ENCODE measurements at places on chromosomes 7 and 10.
A peak's percentile ranks its signal among the peaks of the same experiment; 100 is the strongest.

DNA sequence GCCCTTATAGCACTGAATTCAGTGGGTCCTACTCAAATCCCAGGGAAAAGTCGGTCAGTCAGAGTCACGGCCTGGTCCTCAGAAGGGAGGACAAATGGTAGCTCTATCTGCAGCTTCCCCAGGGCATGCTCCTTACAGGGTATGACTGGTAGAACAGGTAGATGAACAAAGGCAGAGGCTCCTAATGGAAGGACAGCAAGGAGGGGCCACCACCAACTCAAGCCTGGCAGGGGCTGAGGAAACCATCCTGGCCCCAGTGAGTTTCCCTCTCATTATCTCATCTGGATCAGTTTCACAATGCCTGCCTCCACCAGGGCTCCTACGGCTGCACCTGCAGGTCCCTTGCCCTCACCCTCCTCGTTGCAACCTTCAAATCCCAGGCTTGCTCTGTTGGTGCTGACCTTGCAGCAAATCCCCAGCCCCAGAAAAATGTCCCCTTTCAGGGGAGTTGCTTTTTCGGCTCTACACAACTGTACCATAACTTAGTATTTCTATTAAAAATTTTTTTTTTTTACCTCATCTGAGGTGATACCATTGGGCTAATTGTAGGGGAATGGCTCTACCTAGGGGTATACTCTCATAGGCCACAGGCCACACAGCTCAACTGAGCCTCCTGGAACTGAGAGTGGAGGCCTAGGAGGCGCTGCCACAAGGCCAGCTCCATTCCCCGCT lies 2.4 kb upstream of the MYO1G start:
- DNase-seq: no peak

GRCh38 chr7:36109013-36109627 lies 43.9 kb upstream of the EEPD1 start:
- DNase-seq: no peak

DNA sequence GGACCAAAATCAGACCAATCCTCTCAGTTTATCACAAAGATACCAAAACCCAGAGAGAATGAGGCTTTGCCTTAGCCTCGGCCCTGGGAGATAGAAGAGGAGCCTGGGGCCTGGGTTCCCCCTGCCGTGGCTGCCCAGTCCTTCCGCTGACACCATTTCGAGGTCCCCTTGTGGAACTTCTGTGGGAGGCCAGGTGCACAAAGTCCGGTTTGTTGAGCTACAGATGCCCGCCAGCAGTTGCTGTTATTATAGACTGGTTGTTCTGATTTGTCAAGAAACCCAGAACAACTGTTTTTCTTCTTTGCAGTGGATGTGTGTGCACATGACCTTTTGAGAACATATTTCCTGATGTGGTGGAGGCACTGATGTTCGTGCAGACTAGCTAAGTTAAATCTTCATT lies 47.6 kb downstream of the CUX1 start:
- no peak for DNase-seq

DNA sequence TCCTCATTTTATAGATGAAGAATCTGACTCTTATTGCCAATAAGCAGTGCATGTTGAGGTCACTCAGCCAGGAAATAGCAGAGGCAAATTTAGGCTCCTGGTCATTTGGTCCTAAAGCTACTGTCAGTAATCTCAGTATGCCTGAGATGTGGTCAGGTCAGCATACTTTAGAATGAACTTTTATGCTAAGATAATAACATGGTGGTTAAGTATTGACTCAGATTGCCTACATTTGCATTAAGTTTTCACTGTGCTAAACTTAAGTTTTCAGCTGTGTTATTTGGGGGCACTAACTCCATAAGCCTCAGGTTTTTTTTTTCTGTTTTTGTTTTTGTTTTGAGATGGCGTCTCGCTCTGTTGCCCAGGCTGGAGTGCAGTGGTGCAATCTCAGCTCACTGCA lies 35.9 kb upstream of the CCSER2 start:
- DNase-seq: no peak

DNA sequence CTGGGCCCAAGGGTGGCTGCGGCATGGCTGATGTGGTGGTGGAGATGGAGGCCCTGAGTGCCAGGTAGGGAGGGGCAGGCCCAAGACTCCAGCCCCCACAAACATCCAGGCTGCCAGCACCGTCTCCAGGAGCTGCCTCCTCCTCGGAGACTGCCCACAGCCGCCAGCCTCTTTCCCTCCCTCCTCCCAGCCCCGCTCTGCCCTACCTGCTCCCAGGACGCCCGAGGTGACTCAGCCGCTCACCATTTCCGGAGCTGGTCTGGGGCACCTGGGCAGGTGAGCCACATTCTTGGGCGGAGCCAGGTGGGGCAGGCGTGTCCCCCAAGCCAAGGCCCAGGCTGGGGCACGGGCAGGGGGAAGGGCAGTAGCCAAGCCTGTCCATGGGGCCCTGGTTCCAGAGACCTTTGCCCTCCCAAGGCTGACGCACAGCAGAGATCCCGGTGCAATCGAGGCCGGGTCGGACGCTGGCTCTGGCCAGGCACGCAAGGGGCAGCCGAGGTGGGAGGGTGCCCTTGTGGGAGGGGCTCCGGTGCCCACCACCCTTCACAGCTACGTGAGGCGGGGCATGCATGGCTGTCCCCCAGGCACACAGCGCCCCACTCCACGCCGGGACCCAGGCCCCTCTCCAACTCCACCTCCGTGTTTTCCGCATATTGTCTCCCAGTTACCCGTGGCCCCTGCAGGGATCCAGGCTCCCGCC lies 8.8 kb downstream of the ADAP1 start:
- no peak for DNase-seq

GRCh38 chr10:9735731-9736130 lies 1281.9 kb upstream of the CELF2 start:
- DNase-seq: no peak

DNA sequence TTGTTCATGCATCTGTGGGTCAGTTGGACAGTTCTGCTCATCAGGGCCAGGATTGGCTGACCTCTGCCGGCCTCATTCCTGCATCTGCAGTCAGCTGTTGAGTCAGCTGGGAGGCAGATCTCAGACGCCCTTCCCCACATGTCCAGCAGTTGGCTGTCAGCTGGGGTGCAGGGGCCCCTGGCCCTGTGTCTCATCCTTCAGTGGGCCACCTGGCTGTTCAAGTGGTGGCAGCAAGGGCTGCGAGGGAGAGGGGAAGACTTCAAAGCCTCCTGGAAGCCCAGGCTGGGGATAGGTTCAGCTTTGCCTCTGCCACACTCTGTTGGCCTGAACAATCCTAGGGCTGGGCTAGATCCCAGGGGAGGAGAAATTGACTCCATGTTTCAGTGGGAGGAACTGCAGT lies 33.2 kb downstream of the TACR2 start:
- no peak for DNase-seq

- no peak for DNase-seq
Observed at GRCh38 chr7:130219871-130220270, 12.2 kb downstream of the SSMEM1 start.

GRCh38 chr7:158030566-158030965 lies 557.1 kb downstream of the PTPRN2 start:
- no peak for DNase-seq

DNA sequence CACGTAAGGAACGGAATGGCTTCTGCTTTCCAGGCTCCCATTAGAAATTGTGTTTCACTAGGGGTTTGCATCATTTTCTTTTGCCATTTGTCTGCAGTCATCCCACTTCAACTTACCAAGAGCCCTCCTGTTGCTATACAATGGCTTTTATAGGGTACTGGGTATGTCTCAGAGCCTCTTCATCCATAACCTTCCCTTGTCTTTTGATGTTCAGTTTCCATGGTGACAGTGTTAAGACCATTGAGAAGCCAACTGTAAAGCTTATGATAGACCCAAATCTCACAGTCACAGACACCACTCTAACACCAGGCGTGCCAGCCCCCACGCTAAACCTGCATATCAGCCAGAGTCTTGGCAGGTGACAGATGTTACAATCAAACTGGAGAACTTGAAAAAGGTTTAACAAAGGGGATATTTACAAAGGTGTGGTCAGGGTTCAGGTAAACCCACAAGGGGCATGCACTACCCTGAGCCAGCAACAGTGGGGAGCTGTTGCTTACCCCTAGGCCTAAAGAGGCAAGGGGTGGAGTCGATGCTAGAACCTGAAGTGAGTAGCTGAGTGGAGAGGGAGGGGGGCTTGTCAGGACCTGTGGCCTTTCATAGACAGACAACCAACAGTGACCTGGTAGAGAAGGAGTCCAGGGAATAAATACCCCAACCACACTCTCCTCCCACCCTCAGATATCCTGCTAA lies 53.2 kb upstream of the ABLIM1 start:
- DNase-seq: no peak

GRCh38 chr7:32676249-32676941 lies 181.1 kb downstream of the AVL9 start:
- DNase-seq: no peak

GRCh38 chr7:38851321-38851720 lies 57.7 kb downstream of the VPS41 start:
- no peak for DNase-seq

- DNase-seq: no peak
Observed at GRCh38 chr7:137018468-137018867, 150.0 kb downstream of the CHRM2 start.

DNA sequence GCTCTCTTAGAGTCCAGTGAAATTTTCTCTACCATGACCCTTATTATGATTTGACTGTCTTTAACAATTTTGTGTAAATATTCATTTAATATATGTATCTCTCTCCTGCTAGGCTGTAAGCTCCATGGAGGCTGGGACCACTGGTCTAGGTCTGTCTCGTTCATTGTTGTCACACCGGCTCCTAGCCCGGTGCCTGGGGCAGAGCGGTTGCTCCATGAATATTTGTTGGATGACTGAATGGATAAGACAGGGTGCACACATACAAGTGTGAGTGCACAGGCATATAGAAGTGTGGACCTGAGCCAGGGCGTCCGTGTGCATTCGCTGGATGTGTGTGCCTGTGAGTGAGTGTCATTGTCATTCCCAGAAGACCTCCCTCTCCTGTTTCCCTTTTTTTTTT lies 20.9 kb upstream of the LBX1 start:
- no peak for DNase-seq

DNA sequence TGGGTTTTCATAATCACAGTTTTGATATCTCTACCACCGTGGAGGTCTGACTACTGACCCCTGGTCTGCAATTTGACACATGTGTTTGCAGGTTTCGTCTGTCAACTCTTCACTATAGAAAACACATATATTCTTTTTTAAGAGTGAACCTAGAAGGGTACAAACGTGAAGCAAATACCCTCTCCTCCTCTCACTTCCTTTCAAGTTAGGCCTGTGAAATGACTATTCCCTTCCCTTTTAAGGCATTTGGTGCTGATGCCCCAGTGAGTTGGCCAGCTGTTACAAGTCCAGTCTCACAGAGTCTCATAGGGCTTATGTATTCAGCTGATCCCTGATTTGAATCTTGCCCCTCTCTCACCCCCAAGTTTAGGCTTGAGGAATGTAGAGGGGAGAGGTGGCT lies 742.0 kb upstream of the IGFBP3 start:
- no peak for DNase-seq

- DNase-seq: no peak
Observed at GRCh38 chr10:84224411-84225028, 824 bp downstream of the LRIT2 start.

DNA sequence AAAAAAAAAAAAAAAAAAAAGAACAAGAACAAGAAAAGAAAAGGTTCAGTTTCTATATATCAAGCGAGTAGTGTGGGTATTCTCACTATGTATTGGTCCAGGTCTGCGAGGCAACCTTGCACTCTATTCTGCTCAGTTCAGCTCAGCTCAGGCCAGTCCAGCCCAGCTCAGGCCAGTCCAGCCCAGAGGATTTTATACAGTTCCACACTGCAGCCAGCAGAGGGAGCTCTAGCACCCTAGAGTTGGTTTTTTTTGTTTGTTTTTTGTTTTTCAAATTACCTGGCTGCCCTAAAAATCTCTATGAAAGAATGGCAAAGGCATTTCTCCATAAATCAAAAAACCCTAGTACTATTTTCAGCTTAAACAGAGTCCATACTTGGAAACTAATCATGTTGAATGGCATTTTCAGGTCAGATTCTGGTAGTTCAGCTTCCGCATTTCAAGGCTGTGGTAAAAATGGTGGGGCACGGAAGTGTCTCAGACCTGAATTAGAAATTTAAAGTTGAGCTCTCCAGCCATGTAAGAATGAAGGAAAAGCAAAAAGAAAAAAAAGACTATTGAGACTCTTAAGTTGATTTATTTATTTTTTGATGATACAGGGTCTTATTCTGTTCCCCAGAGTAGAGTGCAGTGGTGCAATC lies 55.2 kb upstream of the GSDME start:
- peak; percentile 49 for DNase-seq

DNA sequence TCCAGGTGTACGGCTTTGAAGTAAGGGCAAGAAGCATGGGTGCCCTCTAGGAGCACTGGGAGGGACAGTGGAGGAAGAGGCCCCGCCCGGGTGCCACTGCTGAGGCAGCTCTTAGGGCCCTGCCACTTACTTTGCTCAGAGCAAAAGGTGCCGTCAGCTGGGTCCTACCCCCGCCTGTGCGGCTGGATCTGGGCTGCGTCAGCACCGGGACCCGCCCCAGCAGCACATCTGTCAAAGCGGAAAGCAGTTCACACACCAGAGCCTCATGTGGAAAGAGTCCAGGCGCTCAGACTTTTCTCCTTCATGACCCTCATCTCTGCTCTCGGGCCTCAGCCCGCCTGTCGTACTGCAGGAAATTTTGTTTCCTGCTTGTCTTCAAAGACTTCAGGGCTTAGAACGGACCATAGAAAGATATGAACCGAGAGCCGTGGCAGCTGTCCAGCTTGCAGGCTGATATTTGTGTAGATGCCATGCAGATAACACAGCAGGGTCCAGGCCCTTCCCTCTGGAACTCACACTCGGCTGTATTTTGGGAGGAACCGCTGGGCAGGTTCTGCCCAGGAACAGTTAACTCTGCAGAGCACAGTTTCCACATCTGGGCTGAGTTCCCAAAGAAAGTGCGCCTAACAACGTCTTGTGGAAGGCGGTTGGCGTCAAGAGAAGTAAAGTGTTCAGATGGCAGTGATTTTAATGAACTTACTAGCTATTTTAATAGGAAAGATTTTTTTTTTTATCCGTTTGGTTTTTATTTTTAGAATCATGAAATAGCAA lies 44.3 kb upstream of the PRKAR1B start:
- DNase-seq: no peak

DNA sequence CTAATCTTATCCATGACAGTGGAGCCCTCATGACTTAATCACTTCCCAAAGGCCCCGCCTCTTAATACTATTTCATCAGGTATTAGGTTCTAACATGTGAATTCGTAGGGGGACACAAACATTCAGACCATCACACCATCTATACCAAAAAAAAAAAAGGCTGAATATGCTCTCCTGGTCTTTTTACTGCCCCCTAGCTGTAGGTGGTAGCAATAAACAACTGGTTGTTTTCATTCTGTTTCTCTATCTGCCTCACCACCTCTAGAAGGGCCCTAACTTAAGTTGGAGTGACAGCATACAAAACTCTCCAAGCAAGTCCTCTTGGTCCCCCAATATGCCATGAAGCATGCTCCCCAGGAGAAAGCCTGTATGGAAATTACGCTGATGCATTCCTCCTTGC lies 94.1 kb downstream of the GRM8 start:
- DNase-seq: no peak

All from Ammon's horn (tissue), 1 donor.